ENCODE measurements at places on chromosomes 6 and 20.

GRCh38 chr20:48238781-48239180 is 453.5 kb upstream of the SULF2 start:
- no peak for DNase-seq

DNA sequence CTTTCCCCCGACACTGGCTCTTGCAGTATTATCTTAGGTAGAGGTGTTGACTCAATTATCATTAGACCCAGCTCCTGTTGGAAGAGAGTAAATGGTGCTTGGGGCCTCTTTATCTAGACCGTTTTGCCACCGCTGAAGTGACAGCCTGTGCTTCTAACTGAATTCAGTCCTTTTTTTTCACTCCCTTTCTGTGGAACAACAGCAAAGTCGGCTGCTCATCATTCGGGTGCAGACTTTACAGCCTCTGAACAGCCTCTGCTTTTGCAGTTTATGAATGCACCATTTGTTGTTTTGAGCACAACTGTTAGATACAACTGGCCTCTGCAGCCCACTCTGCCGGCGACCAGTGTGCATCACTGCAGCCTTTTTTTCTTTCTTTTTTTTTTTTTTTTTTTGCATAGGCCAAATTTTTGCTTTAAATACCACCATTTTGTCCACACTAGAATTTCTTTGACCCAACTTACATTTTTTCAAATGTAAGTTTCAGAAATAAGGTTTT is 35.8 kb downstream of the RREB1 start:
- DNase-seq, result no peak

DNA sequence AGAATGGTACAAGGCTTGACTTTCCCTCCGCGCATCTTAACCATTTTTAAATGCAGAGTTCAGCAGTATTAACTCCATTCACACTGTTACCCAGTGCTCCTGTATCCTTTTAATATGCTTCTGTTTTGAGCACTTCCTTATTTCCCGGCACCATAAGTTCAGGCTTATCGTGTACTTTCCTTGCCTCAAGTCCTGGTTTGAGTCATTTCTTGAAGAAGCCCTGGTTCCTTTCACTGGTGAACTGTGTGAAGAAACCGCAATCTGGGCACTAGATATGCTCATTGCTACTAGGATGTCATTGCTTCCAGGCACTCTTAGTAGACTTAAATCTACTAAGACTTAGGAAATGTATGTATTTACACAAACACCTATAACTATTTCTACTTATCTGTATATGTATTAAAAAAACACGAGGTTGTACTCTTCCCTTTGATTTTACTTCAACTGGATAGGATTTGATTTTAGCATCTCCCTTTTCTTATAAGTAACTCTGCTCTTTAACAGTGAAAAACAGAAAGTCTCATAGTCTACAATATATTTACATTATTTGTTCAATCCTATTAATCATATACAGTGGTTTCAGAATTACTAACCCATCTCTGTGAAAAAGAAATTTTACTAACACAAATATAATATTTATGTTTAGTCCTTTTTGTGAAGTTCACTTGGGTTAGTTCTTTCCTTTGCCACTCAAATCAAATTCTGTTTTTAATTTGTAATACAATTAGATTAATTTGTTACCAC is 135.5 kb downstream of the CDKAL1 start:
- no peak for DNase-seq

GRCh38 chr20:47484303-47484702 is 17.4 kb upstream of the NCOA3 start:
- DNase-seq, result no peak

- no peak for DNase-seq
Observed at GRCh38 chr20:37695684-37696342, 2.0 kb downstream of the CTNNBL1 start.

DNA sequence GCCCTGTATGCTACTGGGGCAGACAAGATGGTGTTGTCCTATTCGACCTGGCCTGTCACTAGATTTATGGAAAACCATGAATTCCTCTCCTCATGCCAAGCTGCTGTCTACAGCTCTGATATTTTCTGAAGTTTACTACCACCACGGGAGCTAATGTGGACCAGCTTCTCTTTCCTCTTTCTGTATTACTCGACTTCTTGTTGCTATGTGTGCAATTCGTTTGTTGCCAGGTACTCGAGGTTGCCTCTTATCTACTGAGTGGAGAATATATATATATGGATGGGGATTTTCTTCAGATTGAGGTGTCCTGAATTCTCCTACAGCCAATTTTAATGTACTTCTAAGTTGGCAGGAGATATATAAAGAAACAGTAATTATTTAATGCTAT is 34.7 kb downstream of the MAN1A1 start:
- no peak for DNase-seq

GRCh38 chr6:48183178-48183577 is 72.2 kb upstream of the PTCHD4 start:
- DNase-seq, result no peak

All from GM12892 (cell line).